ENCODE measurements at places on chromosomes 3 and 15.

DNA sequence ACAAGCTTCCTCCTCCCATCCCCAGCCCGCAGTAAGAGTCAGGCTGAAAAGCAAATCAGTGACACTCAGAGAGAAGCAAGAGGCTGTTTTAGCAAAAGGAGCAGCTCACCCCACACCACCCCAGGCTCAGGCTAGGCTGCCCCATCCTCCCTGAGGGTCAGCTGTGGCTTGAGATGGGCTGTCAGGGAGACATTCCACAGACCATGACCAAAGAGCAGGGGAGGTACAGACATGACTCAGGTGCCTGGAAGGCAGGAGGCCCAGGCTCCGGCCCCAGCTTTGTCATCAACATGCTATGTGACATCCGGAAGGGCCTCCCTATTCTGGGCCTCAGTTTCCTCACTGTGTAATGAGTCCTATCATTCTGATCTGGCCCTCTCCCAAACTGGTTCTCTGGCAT lies 24.7 kb downstream of the HCN4 start:
- DNase-seq: no peak

DNA sequence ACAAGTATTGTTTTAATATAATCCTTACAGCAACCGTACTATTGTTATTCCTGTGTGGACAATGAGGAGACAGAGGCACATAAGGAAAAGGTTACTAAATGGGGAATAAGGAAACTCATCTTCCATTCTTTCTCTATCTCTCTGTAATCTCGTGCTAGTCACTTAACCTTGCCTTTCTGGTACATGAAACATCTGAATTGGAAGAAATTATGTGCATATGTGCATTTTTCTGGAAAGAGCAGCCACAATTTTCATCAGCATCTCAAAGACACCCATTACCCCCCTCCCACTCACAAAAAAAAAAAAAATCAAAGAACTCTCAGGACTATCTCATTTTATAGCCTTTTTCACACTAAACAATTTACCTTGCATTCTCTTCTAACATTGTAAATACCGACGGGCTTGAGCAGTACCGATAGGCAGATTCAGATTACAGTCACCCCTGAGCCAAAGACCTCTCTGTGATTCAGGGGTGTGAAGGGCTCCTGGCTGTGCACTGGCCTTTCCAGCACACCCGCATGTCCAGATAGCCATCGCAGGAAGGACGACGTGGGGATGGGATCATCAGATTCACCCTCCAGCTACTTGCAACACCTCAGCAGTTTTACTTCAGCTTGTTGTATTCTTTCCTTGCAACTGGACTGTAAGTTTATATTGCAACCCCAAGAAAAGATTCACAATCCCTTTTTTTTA lies 48.1 kb downstream of the CASR start:
- DNase-seq: no peak

- DNase-seq: no peak
Observed at GRCh38 chr15:27545494-27546255, 553.4 kb downstream of the OCA2 start.

GRCh38 chr15:39784638-39785037 lies 2.0 kb upstream of the FSIP1 start:
- peak; percentile 19 for DNase-seq

DNA sequence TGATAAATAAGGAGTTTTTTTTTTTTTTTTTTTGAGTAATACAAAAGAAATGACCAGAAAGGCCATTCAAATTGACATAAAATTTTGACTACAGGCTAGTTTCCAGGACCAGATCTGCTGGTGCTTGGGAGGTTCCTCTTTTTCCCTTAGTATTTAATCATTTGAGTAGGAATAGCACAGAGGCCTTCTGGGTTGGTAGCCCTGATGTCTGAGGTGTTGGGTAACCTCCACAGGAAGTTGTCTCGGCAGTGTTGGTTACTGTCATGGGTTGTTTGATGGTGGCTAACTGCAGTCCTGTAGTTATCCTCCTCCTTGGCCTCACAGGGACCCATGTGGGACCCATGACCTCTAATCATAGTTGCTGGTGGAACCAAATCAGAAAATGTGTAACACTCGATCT lies 91.1 kb downstream of the USP13 start:
- no peak for DNase-seq

- no peak for DNase-seq
Observed at GRCh38 chr3:118406562-118406961, 628.1 kb downstream of the IGSF11 start.

GRCh38 chr15:29935296-29936004 lies 113.2 kb upstream of the TJP1 start:
- no peak for DNase-seq

DNA sequence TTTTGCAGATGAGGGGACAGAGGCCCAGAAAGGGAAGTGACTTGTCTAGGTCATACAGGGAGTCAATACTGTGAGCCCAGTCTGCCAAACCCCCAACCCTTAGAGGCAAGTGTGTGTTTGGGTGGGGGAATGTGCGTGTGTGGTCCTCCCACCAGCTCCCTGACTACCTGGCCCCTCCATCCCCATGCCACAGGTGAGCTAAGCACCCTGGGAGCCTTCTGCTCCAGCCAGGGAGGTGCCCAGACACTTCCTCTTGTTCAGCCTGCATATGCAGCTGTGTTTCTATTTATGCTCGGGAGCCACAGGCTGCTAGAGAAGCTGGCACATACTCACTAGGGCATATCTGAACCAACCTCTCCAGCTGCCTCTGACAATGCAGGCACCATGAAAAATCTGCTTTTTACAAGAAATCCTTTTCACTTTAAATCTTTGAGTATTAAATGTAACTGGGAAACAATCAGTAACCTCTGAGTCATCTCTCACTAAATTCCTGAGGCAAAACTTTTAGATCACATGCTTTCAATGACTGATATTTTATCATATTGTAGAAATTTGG lies 20.7 kb downstream of the TBC1D2B start:
- DNase-seq: no peak

DNA sequence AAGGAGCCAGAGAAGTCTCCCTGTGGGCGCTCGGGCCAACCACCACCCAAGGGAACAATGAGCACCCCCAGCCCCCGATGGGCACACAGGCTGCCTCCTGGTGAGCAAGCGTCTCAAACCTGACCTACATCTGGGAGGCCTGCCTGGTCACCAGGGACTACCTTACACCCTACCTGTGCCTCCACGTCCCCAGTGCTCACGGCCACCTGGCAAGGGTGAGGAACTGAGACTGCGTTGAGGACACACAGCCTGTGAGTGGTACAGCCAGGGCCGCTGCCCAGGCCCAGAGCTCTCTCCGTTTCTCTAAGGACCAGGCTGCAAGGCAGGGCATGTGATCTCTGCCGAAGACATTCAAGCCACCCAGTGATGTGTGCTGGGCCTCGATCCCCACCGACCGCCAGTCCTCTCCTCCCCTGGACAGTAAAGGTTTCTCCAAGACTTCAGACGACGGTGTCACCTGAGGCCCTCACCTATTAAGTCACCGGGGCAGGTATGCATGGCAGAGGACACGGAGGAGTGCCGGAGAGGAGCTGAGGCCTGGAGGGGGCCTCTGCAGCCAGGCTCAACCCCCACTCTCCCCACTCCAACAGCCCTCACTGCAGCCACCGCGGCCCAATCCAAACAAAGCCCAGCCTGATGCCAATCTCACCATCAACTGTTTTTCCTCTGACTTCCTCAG lies 2.8 kb downstream of the GOLGA8A start:
- no peak for DNase-seq

GRCh38 chr15:77528290-77528967 lies 104.3 kb downstream of the LINGO1 start:
- DNase-seq: no peak

GRCh38 chr3:105440113-105440512 lies 73.4 kb downstream of the ALCAM start:
- no peak for DNase-seq

DNA sequence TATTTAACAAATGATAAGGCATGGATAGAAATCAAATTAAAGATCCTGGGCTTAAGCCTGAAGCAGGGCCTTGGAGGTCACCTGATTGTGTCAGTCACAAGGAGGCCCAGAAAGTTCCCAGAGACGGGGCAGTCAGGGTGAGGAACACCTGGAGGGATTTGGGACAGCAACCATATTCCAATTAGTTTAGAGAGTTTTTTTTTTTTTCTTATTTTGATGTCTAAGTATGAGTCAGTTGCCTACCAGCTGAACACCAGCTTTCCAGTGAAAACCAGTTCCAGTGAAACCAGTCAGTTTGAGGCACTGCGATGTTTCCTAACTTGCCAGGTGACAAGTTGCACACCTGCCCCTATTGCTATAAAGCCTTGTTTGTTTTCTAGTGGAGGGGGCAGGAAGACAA lies 350.7 kb upstream of the AZI2 start:
- DNase-seq: no peak

DNA sequence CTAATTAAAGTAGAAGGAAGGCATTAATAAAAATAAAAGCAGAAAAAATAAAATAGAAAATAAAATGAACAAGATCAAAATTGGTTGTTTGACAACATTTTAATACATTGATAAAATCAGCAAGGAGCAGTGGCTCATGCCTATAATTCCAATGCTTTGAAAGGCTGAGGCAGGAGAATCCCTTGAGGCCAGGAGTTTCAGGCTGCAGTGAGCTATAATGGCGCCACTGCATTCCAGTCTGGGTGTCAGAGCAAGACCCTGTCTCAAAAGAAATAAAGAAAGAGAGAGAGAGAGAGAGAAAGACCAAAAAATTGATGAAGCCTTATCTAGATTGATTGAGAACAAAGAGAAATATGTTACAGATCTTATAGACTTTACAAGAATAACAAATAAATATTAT lies 2.1 kb downstream of the XCR1 start:
- DNase-seq: no peak

GRCh38 chr15:40412095-40412759 lies 6.6 kb downstream of the IVD start:
- DNase-seq: no peak

GRCh38 chr3:103406320-103406850 lies 971.6 kb downstream of the ZPLD1 start:
- DNase-seq: no peak

GRCh38 chr3:130770644-130771043 lies 24.0 kb upstream of the PIK3R4 start:
- no peak for DNase-seq

DNA sequence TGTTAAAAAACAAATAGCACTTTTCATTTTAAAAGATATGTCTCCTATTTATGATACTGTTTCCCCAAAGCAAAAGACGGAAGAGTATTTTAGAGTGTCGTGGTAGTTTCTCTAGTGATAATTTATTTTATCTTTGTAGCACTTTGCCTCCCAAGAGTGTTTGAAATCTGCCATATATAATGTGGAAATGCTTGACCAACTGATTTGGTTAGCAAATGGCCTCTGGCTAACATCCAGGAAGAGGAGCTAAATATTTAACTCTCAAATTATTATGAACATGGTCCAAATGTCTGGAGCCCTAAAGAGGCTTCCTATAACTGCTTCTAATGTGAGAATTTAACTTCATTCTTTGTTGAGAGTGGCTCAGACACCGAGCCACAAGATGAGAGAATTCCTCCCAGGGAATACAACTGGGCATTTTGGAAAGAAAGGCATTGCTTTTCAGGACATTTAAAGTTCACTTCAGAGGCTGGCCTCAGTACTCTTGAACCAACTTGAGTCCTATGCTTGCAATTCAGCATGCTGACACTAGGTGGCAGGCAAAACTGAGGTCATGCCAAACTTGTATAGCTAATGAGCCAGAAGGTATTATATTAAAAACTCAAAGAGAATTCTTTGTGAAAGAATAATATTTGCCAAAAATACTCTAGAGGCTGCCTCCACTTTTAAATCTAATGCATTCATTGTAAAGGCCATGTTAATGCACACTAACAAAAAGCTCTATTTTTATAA lies 104.5 kb downstream of the RARB start:
- no peak for DNase-seq

DNA sequence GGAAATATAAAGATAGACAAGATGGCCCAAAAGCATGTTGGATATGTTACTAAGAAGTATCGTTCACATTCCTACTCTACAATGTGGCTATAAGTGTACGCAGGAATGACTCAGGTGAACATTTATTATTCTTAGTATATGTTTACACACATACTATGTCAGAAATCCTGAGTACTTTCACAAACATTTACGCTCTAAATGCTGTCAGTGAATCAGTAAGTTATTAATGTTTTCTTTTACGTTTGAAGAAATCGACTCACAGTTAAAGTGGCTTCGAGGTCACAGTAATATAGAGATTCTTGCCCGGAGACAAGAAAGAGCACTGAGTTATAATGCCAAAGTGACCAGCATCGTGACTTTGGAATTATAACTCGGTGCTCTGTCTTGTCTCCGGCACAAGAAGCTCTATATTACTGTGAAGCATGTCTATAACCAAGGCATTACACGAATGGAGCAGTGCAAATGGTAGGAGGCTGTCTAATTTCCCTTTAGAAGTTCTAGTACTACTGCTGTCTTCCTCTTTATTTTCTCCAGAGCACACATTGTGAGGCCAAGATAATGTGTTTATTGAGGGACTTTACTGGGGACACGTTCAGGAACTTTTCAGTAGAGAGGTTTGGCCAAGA lies 61.8 kb upstream of the P3H2 start:
- no peak for DNase-seq

DNA sequence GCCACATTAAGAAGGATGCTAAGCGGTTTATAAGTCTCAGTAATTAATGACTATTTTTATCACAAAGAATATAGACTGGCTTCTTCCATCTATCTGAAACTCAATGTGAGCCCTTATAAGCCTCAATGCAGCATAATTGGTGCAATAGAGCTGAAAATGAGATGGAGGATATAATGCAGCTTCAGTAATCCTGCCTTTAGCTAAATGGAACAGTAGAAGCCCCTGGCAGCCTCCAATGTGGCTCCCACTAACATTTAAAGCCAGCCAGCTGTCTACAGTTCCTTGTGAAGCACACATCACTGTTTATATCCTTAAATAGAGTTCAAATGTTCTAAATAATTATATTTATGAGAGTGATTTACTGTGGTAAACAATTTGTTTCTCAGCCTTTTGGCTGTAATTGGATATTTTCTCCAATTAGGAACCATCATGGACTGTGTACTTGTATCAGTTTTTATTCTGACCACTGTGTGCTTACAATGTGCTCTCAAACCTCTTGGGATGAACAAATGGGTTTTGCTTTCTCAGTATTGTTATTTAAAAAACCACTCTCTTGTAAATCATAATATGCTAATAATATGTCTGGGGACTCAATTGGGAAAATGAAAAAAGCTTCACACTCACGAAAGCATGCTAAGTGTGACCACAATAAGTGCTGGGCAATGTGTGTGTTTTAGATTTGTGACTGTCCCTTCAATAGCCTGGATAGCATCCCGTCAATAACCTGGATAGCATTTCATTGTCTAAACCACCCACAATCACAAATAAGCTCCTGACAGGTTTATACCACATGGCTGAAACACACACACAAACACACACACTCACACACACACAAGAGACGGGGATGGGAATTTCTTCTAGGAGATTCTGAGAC lies 366.6 kb downstream of the GBE1 start:
- peak; percentile 5 for DNase-seq

- DNase-seq: peak; percentile 36
Observed at GRCh38 chr3:16841904-16842271, 42.9 kb upstream of the PLCL2 start.
